Right lobe of liver (tissue), 6 donors: ENCODE measurements at places on chromosomes 7 and 10.

GRCh38 chr7:131903315-131903714 is 346.9 kb upstream of the PODXL start:
- no peak for DNase-seq

DNA sequence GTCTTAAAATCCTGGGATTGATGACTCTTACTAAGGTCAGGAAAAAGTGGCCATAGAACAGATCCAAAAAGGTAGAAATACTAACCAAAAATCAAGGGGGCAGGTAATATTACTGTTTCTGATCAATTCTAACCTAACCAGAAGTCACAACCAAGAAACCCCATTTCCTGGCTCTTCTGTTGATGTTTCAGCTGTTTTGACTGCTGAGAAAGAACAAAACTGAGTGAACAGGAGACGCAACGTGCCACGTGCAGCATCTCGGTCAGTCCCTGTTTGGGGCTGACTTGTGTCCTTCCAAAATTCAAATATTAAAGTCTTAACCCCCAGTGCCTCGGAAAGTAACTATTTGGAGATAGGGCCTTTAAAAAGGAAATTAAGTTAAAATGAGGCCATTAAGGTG is 56.8 kb downstream of the JAZF1 start:
- DNase-seq = no peak

DNA sequence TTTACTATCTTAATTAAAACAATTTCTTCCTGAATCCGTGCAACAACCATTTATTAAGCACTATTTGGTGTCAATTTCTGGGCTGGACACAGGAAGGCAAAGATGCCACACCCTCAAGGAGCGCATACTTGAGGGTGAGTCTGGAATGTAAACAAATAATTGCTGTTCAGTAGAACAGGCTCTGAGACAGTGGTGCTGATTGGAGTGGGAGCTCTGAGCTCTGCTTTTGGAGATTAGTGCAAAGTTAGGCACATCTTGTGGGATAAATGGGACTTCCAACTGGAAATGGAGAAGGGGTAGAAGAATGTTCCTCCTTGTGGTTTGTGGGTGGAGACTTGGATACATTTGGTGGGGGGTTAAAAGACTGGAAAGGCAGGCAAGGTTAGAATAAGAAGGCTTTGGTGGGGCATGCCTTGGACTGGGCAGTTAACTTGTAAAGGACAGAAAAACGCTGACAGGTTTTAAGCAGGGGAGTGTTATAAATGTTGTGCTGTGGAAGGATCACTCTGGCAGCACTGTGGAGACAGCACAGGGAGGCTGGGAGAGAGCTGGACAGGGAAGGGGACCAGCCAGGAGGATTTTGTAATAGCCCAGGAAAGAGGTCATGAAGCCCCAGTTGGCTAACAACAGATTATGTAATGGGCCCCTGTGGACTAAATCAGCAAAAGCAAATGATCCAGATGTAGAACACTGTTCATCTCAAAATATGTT is 80.7 kb downstream of the ZNF365 start:
- DNase-seq = no peak

GRCh38 chr10:109187677-109188076 is 735.6 kb downstream of the XPNPEP1 start:
- DNase-seq = no peak

GRCh38 chr7:108838198-108838597 is 268.5 kb downstream of the DNAJB9 start:
- no peak for DNase-seq

DNA sequence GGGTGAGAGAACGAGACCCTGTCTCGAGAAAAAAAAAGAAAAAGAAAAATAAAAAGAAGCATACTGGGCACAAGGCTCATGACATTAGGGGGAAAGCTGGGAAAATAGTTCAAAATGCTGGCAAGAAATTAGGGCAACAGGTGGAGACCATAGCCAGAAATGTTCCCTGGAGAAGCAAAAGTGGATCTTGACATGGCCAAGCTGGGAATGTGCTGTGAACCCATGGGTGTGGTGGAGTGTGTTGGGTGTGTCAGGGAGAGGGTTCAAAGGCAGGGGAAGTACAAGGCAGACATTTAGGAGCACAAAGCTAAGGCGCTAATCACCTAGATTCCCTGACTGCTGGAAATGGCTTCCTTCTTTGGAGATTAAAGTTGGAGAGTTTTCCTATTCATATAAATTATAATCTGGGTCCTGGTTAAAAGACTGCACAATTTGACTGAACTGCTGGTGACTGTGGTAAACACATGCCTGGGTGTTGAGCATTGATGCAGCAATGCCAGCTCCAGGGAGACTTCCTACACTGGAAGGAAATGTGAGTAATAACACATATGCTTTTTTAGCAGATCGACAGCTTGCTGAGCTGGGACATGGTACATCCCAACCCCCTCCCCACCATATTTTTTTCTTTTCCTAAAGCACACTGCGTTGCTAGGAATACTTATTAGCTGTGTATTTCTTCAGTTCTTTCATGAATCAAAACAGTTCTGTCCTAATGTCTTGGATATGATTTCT is 70.1 kb upstream of the ARHGAP21 start:
- no peak for DNase-seq

DNA sequence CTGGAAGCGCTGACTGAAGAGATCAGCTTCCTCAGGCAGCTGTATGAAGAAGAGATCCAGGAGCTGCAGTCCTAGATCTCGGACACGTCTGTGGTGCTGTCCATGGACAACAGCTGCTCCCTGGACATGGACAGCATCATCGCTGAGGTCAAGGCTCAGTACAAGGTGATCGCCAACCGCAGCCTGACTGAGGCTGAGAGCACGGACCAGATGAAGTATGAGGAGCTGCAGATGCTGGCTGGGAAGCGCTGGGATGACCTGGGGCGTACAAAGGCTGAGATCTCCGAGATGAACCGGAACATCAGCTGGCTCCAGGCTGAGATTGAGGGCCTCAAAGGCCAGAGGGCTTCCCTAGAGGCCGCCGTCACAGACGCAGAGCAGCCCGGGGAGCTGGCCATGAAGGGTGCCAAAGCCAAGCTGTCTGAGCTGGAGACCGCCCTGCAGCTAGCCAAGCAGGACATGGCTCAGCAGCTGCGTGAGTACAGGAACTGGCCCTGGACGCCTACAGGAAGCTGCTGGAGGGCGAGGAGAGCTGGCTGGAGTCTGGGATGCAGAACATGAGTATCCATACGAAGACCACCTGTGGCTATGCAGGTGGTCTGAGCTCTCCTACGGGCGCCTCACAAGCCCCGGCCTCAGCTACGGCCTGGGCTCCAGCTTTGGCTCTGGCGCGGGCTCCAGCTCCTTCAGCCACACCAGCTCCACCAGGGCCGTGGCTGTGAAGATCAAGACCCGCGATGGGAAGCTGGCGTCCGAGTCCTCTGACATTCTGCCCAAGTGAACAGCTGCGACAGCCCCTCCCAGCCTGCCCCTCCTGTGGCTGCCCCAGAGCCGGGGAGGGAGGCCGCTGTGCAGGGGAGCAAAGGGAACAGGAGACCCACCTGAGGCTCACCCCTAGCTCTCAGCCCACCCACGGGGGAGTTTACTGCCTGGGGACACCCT is 24.9 kb upstream of the AMPH start:
- no peak for DNase-seq

GRCh38 chr7:92799446-92800211 is 36.7 kb downstream of the CDK6 start:
- DNase-seq = no peak

DNA sequence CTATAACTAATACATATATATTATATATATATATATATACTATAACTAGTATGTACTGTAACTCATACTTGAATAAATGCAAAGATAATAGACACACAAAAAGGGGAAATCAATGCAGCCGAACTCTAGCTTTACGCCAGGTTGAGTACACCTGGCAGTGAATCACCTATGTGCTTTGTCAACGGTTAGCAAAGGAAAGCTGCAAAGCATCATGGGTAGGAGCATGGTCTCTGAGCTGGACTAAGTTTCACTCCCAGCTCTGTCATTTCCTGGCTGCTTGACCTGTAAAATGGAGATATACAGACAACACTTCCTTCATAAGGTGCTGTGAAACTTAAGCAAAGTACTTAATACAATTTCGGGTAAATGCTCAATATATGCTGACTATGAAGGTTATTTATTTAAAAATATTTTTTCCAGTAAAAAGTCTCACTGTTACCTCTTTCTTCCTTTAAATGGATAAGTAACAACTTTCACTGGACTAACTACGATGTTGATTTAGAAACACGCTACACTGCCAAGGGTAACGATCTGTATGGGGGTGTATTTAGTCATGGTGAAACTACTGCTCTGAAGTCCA is 61.7 kb upstream of the ITGA8 start:
- no peak for DNase-seq

GRCh38 chr10:77032188-77032570 is 605.4 kb downstream of the KCNMA1 start:
- DNase-seq = no peak

- no peak for DNase-seq
Measured at GRCh38 chr7:27121684-27122076, 8.9 kb downstream of the HOXA4 start.

GRCh38 chr7:81081616-81082015 is 162.8 kb upstream of the SEMA3C start:
- DNase-seq = no peak

DNA sequence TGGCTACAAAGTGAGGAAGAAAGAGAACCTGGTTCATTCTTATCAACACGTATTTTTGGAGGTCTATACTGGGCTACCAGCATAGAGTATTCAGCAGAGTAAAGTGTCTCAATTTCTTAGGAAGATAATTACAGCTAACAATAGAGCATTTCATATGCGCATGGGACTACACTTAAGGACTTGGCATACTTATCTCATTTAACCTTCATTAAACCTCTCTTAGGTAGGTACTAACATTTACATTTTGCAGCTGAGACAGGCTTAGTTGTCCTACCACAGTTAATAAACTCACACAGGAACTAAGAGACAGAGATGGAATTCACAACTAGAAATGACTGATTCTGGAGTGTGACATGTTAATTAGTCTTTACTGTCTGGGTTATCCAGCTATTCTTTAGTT is 66.6 kb downstream of the NRBF2 start:
- no peak for DNase-seq

- DNase-seq = peak; percentile 87
Measured at GRCh38 chr7:155594961-155595366, 48.6 kb upstream of the CNPY1 start.

GRCh38 chr7:55194522-55194921 is 170.6 kb upstream of the LANCL2 start:
- DNase-seq = no peak

- DNase-seq = no peak
Measured at GRCh38 chr7:115679976-115680375, 350.6 kb downstream of the TFEC start.

GRCh38 chr7:70135656-70136055 is 537.4 kb downstream of the AUTS2 start:
- DNase-seq = no peak

DNA sequence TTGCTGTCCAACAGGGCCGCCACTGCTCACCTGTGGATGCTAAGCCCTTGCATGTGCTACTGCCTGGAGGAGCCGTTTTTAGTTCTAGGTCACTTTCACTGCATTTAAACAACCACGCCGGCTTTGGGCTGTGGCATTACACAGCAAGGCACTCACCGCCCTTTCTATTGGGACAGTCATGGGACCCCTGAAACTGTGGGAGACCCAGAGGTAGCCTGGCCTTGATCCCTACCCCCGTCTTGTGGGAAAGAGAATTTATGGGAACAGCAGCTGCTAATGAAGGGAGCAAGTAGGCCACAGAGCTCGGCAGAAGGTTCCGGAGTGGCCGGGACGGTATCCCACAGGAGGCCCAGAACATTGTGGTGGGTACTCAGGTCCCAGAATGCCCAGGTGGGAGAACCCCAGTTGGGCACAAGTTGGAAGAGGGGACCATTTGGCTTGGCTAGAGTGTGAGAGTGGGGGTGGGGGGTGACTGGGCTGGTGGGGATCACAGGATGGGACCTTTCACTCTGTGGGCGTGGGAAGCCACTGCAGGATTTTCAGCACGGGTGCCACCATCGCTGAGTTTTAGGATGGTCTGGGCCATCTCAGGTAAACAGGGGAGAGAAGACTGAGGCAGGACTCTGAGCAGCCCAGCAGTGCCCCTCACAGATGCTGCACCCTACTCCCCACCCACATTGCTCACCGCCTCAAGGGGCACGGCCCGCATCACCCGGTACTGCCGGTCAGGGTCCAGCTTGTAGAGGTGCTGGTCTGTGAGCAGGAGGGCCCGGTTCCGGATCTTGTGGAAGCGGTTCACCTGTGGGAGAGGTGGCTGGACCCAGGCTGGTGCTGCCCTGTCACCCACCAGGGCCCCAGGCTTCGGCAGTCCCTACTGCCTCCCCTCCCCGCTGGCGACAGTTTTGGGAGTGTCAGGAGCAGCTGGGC is 15.2 kb downstream of the MYO1G start:
- no peak for DNase-seq

DNA sequence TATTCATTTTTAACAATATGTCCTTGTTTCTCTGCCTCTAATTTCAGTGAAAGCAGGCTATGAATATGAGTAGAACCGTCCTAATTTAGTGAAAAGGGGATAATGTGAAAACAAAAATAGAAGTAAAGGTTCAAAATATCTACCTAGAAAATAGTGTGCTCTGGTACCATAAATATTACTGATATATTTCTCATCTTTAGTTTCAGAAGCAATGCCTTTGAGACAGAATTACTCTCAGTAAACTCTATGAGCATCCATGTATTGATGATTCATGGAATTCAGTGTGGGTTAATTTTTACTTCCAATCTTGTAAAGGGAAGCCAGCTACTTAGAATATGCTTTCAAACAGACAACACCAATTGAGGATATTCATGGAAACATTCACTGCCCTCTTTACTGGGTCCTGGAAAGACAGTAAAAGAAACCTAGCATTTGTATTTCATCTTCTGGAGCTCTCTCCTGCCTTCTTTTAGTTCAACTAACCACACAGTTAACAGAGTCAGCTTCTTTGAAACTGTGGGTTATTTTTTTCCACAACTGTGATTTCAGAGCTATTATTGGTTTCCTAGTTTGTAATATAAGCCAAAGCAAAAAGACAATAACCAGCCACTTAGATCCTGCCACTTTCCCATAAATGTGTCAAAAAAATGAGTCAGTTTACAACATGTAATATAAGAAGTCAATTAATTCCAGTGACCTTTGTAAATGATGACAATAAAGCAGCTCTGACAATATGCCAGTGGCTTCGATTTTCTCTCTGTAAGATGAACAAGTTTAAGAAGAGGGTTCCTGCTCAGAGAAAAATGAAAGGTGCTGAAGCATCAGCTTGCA is 1.7 kb downstream of the LRRN3 start:
- DNase-seq = no peak

- DNase-seq = no peak
Measured at GRCh38 chr7:114181280-114181679, 233.3 kb upstream of the FOXP2 start.

DNA sequence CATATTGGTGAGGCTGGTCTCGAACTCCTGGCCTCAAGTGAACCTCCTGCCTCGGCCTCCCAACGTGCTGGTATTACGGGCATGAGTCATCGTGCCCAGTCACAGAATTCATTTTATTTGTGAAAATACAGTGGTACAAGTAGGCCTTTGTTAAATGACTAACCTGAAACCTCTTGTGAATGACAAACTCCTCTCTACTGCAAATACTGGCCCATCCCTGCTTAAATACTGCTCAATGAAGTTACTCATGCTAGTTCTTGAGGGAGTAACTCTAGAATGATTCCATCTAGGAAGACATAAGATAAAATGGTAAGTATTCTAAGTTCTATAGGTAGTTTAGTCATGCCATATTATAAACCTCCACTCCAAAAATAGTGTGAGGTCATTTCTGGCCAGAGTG is 80.7 kb downstream of the UBE2H start:
- DNase-seq = no peak

GRCh38 chr7:123271231-123271630 is 71.5 kb upstream of the SLC13A1 start:
- no peak for DNase-seq

- DNase-seq = no peak
Measured at GRCh38 chr10:100779329-100779728, 33.9 kb downstream of the PAX2 start.

- no peak for DNase-seq
Measured at GRCh38 chr7:70583965-70584883, 547.7 kb upstream of the GALNT17 start.
